ENCODE measurements at places on chromosomes 2 and 18. TPM values are rescaled to one million over a fixed set of nuclear protein-coding genes. Genes with fewer than 3 reads are reported as not detected.

The ASPRV1 gene
- 0.34 TPM for total RNA-seq

The LBX2 gene
- 1.3 TPM for total RNA-seq

The TUBB8B gene
- not detected for total RNA-seq

The KHK gene
- 3.2 TPM for total RNA-seq

The SIX3 gene
- not detected for total RNA-seq

The CCDC195 gene
- not detected for total RNA-seq

The LOXHD1 gene
- not detected for total RNA-seq

The IDH1 gene
- total RNA-seq, result 162 TPM

The KIF5C gene
- total RNA-seq, result 0.45 TPM

All from bronchus fibroblast of lung (primary cell).